ENCODE measurements at places on chromosomes 4 and X.

DNA sequence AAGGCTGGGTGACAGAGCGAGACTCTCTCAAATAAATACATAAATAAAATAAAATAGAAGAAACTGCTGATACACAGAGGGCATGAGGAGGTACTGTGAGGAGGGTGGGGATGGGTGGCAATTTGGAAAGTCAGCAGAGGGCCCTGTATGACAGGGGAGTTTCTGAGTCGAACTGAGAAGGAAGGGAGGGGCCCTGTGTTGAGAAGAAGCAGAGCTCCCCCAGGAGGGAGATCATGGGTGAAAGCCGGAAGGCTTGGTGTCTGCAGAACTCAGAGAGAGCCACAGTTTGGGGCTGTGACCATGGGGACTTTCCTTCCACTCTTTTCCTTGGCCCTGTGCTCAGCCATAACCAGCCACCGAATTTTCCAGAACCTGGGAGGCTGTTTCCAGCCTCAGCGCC lies 24.8 kb upstream of the AFAP1 start:
- peak; percentile 73 for DNase-seq

DNA sequence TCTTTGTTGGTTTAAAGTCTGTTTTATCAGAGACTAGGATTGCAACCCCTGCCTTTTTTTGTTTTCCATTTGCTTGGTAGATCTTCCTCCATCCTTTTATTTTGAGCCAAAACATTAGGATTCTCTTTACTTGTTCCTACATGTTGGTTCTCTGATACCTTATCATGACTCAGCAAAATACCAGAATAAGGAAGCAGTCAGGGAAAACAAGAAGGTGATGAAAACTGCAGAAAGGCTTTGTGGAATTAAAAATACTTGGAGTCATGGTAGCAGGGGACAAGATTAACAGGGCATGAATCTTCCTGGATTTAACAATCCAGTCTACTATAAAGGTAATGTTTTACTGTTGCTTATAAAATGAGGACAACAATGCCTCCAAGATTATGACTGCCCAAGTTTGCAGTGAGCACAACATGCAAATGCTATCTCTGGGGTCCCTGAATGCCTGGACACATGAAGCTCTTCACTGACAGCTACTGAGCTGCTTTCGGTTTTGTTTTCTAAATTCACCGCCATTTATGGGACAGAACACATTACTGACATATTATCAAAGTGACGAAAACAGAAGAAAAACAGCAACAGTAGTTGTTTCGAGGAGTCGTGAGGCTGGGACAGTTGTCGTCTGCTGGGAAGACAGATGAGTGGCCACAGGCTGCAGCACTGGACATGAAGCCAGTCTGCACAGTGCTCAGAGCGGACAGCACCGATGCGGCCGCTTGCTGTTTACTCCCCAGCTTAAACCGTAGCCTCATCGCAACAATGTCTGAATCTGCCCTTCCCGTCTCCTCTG lies 174.5 kb upstream of the DKK2 start:
- DNase-seq: no peak

DNA sequence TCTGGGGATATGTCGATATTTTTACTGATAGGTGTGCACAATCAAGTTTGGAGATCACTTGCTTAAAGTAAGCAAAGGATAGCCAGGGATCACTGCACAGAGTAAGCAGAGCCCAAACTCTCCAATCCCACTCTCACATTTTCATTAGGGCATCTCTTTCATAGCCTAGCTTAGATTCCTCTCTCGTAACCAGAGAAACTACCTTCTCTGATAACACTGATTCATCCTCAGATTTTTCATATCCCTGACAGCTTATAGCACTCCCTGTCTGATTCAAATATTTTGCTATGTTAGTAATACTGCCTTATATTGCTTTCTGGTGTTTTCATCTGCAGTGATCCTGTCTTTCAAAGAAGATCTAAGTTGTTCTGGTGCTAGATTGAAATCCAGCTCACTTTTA lies 123.7 kb downstream of the CBLL2 start:
- DNase-seq: no peak

DNA sequence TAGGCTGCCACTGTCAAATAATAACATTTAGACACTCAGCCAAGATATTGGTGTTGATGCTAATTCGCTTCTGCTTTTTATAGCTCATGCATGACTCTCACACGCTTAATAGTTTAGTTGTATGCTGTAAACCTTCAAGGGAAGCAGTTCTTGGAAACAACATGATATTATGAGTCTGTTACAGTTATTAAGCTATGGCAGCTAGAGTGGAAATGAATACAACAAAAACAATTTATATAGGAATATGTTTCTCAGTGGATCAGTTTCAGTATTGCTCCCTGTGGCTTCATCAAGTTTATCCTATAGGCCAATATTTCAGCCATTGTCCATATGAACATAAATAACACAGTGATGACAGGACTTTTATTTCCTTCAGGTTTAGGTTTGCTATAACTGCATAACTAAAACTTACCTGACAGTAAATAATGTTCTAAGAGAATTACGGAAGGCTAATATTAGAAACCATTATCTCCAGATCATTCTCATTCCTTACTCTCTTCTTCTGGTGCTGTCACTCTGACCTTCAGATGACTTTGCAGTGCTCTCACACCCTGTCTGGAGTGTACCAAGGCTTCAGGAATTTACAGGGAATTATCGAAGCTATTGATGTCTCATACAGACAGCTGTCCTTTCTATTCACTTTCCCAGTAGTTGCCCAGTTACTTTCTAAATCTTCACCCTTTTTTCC lies 555.0 kb downstream of the ANKRD50 start:
- DNase-seq: no peak

GRCh38 chr4:174222266-174222872 lies 61.1 kb downstream of the FBXO8 start:
- DNase-seq: peak; percentile 39

- DNase-seq: peak; percentile 17
These were observed 8.3 kb upstream of the DLG3 start for GRCh38 chrX:70436343-70436742.

DNA sequence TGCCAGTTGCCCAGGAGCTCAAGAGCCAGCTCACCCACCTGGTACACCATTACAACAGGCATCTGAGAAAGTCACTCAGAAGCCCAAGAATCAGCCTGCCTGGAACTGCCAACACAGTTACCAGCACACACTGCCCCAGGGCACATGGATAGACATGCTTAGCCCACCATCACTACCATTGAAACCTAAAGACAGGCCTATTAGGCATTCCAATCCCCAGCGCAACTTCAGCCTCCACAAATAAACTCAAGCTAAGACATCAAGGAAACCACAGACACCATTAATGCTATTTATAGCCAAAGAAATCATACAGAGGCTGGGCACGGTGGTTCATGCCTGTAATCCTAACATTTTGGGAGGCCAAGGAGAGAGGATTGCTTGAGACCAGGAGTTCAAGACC lies 42.3 kb downstream of the ATRX start:
- no peak for DNase-seq

DNA sequence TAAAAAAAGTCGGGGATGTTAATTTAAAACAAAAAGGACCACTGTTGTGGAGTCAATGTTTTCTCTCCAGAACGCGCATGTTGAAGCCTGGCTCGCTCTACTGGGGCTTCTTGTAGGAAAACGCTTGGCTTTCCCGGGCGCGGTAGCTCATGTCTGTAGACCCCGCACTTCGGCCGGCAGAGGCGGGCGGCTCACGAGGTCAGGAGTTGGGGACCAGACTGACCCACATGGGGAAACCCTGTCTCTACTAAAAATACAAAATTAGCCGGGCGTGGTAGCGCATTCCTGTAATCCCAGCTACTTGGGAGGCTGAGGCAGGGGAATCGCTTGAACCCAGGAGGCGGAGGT lies 15.6 kb downstream of the NELFA start:
- no peak for DNase-seq

DNA sequence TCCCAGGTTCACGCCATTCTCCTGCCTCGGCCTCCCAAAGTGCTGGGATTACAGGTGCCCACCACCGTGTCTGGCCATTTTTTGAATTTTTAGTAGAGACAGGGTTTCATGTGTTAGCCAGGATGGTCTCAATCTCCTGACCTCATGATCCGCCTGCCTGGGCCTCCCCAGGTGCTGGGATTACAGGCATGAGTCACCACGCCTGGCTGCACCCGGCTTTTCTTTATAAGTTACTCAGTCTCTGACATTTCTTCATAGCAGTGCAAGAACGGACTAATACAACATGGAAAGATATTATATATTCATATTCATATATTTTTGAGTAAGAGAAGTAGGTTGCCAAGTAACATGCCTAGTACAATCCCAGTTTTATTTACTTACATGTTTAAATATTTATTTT lies 22.9 kb downstream of the SHROOM3 start:
- DNase-seq: no peak

- peak; percentile 56 for DNase-seq
These were observed 62.7 kb downstream of the GAB1 start for GRCh38 chr4:143399113-143399949.

DNA sequence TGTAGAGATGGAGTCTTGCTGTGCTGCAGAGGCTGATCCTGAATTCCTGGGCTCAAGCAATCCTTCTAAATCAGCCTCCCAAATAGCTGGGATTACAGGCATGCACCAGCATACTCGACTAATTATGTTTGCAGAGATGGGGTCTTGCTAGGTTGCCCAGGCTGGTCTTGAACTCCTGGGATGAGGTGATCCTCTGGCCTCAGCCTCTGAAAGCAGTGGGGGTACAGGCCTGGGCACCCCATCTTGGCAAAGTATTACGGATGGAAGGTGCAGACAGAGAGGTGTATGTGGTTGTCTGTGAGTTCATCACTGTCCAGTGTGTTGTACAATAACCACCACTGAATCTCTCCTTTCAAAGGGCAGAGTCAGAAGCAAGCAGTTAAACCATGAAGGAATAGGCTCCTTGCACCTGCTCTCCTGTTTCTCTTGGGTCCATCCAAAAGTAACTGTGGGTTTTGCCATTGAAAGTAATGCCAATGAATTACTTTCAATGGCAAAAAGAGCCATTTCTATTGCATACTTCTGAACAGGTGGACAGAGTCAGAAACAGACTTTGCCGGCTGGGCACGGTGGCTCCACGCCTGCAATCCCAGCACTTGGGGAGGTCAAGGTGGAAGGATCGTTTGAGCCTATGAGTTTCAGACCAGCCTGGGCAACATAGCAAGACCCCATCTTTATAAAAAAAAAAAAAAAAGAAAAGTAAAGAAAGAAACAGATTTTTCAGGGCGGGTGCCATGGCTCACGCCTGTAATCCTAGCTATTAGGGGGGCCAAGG lies 7.0 kb upstream of the AKAP17A start:
- DNase-seq: no peak

DNA sequence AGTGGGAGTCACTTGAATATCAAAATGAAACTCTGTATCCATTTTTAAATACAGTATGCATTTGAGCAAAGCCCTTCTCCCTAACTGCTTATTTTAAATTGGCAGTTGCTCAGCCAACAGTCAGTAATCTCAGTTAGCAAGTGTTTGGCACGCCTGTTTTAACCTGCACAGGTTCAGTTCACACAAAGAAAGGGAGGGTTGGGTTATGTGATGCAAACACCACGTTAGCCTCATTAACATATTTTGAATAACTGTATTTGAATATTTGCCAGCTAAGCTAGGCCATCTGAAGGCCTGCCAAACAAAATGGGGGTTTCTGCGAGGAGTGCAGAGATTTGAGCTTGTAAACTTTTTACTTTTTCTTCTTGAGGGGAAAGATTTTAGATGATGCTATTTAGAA lies 19.8 kb downstream of the GAB1 start:
- DNase-seq: no peak

GRCh38 chr4:11821772-11822430 lies 393.2 kb upstream of the HS3ST1 start:
- no peak for DNase-seq

DNA sequence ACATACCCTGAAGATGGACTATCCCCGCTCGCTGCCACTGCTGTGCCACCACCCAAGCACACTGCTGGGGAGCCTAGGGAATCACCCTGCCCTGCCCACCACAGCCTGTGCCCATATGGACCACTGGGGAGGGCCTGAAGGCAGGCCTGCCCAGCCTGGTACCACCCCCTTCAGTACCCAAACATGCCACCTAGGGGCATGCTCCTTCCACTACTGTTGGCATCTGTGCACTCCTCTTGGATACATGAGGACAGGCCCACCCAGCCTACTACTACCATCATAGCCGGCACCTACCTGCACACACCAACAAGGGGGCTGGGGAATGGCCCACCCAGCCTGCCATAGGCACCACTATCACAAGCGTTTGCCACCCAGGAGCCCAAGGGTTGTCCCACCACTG lies 30.1 kb upstream of the PRDX4 start:
- no peak for DNase-seq

- no peak for DNase-seq
These were observed 855.2 kb upstream of the ADGRL3 start for GRCh38 chr4:60344908-60345307.

DNA sequence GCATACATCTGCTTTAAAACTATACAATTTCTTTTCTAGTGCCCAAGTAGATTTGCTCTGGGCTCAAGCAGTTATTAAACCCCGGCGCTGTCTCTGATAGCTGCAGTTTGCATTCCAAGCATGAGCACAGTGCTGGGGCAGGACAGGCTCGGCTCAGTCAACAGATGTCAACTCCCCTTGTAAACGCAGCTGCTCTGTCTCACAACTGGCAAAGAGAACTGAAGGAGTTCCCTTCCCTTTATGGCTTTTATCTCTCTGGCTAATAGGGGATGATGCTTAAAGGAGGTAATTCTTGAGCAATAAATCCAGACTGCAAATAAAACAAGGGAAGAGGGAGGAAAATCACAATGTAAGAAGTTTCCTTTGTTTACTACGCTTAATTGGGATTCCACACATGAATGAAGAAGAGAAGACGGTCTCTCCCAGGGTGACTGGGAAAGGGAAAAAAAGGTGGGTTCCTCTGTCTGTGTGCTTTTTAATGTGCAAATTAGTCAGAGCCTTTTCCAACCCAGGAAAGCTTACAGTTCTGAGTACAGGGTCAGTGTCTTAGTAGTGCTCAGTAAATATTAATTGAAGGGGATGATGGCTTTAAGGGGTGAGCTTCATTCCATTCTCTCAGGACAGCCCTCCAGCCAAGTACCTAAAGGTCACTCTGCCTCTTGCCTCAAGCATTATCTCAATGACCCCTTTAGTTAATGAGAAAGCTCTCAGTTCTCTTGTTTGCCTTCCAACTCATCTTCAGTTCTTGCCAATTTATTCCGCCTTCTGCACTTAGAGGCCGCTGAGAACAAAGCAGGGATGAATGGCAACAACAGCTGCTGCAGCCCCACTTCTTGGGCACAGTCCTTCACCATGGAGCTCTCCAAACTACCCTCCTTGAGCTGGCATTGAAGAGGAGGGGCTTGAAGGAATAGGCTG lies 155.7 kb upstream of the JADE1 start:
- no peak for DNase-seq

GRCh38 chrX:47235691-47236103 lies 2.9 kb downstream of the USP11 start:
- no peak for DNase-seq

DNA sequence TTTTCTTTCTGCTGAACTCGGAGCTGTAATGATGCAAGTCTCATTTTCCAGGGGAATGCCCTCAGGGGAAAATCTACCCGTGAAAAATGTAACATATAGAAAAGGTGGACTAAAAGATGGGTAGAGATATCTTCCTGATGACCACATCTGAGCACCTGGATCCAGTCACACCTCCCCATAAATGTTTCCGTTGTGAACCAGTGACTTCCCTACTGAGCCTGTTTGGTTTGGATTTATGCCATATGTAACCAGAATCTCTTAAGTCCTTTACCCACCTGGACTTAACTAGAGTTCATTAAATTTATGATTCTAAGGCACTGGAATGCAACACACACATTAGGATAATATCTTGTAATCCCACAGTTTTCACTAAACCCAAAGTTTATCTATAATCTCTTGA lies 171.1 kb downstream of the ZNF330 start:
- no peak for DNase-seq

GRCh38 chrX:123909523-123909922 lies 49.7 kb downstream of the XIAP start:
- no peak for DNase-seq

- DNase-seq: no peak
These were observed 200.3 kb upstream of the BCOR start for GRCh38 chrX:40298069-40298468.

All from CD4-positive, alpha-beta T cell treated with Interleukin-17A for 1 hour (primary cell).